ENCODE measurements at places on chromosomes 4 and X.

DNA sequence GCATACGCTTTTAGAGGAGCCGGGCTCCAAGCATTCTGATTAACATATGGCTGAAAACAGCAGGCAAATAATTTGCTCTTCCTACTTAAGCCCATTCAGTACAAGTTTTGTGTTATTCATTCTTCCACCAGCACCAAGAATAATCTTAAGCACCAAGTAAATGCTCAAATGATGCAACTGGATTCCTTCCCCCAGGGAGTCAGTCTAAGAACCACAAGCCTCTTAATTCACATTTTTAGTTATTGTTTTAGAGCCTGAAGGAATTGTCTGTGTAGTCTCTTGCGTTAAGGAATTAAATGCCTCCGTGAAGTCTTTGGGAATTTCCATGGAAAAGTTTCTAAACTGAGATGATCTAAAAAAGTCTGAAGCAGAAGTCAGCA is 61.5 kb upstream of the MAGEB2 start:
- no peak for DNase-seq

DNA sequence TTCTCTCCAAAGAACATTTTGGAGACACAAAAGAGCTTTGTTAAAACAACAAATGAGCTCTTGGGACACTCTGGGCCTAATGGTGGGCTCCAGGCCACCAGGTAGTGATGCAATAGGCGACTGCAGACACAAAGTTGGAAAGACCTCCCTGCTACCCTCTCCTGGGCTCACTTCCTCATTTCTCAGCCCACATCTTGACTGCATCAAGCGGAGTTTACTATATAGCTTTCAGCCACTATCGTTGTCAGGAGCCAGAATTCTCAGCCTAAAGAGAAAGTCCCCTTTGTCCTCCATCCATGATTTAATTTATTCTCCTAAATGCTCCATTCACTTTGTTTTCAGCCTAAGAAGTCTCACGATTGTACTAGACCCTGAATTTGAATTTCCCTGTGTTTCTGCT is 114.9 kb downstream of the EFHC2 start:
- DNase-seq = no peak

GRCh38 chr4:19999276-19999675 is 252.4 kb upstream of the SLIT2 start:
- no peak for DNase-seq

GRCh38 chrX:117607561-117607960 is 509.0 kb downstream of the KLHL13 start:
- DNase-seq = no peak

All from breast epithelium (tissue), 4 donors.